ENCODE measurements at places on chromosomes 11 and 22.

- DNase-seq, result no peak
Observed at GRCh38 chr11:16337421-16338213, 18.7 kb downstream of the SOX6 start.

DNA sequence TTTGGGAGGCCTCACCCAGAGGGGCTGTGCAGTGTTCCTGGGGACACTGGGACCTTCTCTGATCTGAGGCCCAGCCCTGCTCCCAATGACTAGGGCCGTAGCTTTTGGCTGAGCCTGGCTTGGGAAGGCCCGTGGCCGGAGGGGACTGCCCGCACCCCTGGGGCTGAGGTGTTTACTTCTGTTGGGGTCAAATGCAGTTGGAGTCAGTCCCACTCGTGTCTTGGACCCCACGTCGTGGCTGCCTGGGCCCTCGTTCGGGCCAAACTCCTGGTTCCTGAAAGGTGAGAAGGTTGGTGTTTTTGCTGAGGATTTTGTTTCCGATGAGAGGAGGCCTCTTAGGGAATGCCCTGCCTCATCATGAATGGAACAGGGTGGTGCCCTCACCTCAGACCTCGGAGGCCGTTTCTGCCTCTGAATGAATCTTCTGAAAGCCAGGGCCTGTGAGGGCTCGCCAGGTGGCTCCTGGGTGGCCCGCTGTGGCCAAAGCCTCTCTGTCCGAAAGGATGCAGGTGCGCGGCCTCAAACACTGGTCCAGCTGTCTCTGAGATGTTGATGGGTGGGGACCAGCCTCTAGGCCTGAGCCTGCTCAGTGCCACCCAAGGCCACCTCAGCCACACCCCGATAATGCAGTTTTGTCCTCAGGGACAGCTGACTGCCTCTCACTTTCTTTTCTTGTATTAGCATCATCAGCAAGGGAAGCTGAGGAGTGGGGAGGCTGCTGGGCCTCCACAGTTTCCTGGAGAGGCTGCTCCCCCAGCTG is 40.3 kb upstream of the A4GALT start:
- no peak for DNase-seq

DNA sequence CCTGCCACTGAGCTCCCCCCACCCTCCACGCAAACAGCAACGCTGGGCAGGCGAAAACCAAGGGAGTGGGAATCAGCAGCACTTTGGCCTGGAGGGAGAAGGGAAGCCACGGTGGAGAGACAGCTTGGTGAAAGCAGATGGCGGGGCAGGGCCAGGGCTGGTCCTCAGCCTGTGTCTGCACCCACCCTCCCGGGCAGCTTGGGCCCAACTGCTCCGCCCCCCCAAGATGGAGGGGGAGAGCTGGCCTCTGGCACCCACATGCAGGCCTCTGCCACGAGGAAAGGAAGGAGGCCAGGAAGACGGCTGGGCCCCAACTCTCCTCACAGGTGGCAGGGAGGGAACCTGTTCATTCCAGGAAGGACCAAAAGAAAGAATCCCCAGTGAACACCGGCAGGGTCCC is 17.8 kb downstream of the MAFF start:
- DNase-seq, result no peak

DNA sequence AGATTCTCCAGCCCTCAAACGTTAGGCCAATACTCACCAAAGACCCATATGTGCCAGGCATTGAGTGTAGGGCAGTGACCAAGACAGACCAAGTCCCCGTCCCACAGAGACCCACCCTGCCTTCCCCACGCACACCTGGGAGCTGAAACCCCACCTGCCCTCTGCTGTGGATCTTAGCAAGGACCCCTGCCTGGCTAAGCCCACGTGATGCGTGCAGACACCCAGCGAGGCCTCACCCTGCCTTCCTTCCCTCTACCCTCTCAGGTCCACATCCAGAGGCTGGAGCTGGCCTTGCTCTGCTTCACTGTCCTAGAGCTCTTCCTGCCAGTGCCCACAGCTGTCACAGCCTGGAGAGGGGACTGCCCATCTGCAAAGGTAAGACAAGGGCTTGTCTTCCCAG is 10.2 kb downstream of the MS4A10 start:
- no peak for DNase-seq

- no peak for DNase-seq
Observed at GRCh38 chr11:75286826-75287465, 46.4 kb downstream of the TPBGL start.

DNA sequence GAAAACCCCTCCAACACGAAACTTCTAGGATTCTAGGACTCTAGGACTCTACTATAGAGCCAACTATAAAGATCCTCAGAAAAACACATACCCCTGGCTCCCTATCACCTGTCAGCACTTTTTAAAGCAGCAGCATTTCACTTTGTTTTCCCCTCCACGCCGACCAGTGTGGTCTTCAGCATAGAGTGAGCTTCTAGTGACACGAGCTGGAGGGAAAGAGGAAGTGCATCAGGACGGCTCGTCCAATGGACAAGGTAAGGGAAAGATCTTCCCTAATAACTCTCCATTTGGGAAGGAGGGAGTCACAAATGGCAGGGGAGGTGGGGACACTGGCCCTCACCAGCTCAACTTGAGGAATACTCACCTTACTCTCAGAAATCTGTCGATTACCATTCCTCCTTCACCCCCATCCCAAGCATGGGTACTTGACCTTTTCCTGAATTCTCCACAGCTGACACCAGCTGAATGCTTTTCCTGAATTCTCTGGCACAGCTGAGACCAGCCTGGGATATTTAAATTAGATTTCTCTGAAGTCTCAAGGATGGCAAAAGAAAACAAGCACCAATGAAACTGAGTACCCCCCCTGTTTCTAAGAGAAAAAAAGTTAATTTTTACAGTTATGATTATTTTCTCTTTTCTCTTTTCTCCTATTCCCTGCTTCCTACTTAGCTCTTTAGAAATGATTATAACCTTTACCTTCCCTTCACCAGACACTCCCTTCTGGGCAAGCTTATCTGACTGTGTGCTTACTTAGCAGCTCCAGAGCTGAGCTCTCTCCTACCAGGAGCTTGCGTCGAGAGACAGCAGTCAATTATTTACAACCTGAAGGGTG is 33.3 kb upstream of the NNMT start:
- no peak for DNase-seq

DNA sequence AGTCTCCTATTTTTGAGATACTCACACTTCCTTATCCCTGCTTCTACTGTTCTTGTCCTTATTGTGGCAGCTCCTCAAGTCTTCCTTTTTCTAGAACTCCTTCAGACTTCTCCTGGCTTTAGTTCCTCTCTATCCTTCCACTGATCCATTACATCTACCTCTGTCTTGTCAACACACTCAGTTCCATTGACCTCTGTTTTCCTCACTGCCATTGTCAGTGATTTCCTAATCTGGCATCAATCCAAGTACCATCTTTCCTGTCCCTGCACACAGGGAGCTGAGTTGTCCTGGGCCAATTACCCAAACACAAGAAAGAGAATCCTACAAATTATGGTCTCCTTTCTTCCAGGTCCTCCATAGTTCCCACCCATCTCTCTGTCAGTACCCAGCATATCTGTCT is 27.9 kb upstream of the RIC3 start:
- no peak for DNase-seq

DNA sequence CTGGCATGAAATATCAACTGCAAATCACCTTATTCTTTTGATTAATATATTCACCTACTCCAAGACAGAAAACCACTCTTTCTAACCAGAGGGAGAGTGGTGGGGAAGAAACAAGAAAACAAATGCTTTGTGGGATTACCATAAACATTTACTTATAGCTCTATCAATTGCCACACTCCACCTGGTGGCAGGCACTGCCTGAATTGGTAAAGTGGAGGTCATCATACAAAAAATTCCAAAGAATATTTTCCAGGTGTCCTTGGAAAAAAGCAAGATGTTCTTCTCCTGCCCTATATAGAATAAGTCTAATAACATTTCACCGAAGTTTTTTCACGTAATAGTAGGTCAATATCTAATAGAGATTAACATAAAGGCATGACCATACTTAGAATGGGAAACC is 45.3 kb downstream of the PHF21A start:
- DNase-seq, result no peak

- DNase-seq, result no peak
Observed at GRCh38 chr22:37460684-37461083, 25.5 kb downstream of the MFNG start.

- DNase-seq, result no peak
Observed at GRCh38 chr11:115008799-115009198, 330.5 kb downstream of the NXPE2 start.

DNA sequence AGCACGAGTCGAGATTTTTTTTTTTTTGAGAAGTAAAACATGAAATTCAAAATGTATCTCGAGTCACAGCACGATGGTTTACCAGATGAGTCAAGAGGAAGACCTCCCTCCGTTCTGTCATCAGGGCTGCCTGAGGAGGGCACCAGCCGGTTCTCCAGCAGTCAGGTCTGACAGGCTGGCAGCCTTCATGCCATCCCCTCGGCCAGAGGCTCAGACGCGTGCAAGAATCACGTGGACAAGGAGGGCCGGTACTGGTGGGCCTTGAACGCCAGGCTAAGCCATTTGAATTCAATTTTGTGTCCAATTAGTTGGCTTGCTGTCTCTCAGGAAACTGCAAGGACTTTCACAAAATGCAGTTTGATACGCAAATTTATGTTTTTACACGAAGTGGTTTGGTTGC is 1412.2 kb downstream of the BRD1 start:
- DNase-seq, result no peak

- no peak for DNase-seq
Observed at GRCh38 chr22:29265305-29265704, 2.5 kb downstream of the RHBDD3 start.

DNA sequence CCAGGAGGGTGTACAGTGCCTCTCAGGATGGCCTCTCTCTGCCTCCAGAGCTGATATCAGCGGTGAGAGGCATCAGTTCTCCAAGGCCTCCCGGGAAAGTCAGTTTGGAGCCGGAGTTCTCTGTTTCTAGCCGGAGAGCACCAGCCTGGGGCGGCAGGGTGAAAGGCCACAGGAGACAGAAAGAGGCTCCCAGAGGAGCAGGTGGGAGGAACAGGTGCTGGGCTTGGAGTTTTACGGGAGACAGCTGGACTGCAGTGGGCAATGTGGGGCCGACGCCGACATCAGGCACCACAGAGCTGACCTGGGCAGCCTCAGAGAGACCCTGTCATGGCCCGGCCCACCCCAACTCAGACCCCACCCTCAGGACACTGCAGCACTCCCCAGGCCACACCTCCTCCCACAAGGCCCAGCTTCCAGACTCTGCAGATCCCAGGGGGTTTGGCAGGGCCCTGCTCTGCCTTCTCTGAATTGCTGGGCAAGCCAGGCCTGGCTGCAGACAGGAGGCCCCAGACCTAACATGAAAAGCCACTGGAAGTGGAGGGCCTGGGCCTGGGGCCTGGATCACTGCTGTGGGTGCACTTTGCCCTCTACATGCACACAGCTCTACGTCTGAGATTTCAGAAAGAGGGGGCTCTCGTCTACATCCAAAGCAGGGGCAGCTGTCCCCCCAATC is 885.6 kb downstream of the BRD1 start:
- DNase-seq, result no peak

- DNase-seq, result no peak
Observed at GRCh38 chr11:69130654-69131053, 25.1 kb upstream of the SMIM38 start.

GRCh38 chr11:69642549-69642912 is 1.6 kb downstream of the CCND1 start:
- DNase-seq, result peak; percentile 22

DNA sequence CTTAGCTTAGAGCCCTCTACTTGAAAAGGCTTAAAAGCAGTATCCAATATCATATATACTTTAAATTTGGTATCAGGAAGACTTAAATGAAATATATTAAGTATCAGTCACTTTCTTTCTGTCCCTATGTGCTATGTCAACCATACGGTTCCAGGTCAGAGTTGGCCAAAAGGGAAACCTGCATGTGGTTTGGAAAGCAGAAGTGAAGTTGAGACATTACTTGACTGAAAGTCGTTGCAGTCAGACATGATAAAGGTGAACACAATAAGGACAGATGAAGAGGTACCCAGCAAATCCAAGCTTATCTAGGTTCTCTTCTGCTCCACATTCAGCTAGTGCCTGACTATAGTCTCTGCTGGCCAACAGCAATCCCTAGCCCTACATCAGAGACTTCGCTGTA is 336.8 kb downstream of the KCNA4 start:
- DNase-seq, result no peak

GRCh38 chr22:32615874-32616564 is 141.4 kb downstream of the FBXO7 start:
- no peak for DNase-seq

- no peak for DNase-seq
Observed at GRCh38 chr11:69791276-69792180, 16.4 kb upstream of the FGF4 start.

GRCh38 chr11:120332822-120333716 is 3.1 kb upstream of the ARHGEF12 start:
- no peak for DNase-seq

DNA sequence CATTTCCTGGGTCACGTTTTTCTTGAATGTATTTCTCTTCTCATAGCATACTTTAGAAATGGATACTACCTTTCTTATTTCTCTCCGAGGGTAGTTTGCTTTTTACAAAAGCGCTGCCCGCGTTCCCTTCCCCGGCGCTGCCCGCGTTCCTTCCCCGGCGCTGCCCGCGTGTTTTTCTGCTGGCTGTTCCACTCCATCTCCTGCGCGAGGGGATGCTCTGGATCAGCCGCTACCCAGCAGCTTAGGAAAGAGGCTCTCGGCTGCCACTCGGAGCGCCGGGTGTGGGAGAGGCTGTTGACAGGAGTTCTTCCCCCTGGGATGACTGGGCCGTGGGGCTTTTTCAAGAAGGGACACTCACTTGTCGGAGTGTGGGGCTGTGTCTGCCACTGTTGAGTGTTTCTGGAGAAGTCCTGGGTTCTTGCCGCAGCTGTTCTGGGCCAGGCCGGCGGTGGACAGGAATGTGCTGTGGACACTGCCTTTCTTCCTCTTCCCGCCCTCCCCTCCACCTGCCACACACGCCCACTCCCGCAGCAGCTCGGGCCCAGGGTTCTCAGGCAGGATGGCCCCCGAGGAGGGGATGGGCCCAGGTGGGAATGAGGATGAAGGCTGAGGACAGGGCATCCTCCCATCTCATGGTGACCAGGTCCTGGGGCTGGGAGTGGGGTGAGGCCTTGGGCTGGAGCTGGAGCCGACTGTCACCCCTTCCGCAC is 30.6 kb downstream of the GLB1L2 start:
- no peak for DNase-seq

- no peak for DNase-seq
Observed at GRCh38 chr22:19641983-19642451, 72.3 kb upstream of the SEPTIN5 start.

DNA sequence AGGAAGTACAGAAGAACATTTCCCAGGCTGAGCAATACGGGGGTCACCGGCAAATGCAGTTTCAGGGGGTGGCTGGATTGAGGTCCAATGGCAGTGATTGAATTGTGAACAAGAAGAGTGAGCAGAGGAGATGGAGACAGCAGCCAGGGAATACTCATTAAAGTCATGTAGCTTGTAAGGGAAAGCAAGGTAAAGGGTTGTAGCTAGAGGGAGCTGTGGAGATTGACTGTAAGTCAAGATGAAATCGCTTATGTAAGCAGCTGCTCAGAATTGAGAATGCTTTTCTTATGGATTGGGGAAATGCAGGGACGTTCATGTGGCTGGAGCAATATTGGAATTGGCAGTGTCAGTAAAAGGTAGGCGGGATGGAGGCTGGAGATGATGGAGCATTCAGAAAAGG is 111.4 kb upstream of the TBCEL start:
- no peak for DNase-seq
